Type B pancreatic cell (in vitro differentiated cells): ENCODE measurements at places on chromosomes 12 and 14. TPM values are rescaled to one million over a fixed set of nuclear protein-coding genes. Genes with fewer than 3 reads are reported as not detected.

GRCh38 chr12:42320796-42321195 lies 5.1 kb downstream of the ZCRB1 start:
- DNase-seq, result no peak

DNA sequence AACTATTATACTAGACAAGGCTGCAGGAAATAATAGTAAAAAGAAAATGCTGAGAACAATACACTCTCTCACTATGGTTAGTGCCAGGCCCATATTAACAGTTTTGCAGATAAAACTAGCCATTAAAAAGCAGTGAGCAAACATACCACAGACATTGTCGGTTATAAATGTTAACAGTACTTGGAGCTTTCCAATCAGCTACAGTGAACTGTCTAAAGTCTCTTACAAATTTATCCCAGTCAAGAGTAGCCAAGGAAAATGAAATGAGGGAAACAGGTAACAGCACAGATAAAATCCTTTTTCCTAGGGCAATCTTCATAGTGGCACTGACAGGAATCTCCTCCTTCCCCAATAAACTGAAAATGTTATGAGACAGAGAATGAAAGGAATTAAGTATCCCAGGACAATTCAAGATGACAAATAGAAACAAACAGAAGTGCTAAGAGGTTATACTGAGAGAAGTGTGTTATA lies 30.8 kb downstream of the PAWR start:
- DNase-seq, result no peak

DNA sequence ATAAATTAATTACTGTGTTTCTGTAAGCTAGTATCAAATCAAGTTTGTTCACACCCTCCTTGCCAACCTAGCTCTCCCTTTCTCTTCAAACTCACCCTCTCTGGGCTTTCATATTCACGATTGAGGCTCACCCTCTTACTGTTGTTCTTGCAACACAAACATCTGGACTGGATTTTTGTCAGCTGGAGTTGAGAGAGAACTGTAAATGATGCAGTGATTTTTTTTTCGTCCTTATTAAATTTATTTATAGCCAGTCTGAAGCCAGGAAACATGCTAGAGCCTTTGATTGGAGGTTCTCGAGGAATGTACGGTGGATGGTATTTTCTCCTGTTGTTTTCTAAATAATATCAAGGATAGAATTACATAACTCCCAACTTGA lies 485.1 kb downstream of the ZFP36L1 start:
- DNase-seq, result no peak

DNA sequence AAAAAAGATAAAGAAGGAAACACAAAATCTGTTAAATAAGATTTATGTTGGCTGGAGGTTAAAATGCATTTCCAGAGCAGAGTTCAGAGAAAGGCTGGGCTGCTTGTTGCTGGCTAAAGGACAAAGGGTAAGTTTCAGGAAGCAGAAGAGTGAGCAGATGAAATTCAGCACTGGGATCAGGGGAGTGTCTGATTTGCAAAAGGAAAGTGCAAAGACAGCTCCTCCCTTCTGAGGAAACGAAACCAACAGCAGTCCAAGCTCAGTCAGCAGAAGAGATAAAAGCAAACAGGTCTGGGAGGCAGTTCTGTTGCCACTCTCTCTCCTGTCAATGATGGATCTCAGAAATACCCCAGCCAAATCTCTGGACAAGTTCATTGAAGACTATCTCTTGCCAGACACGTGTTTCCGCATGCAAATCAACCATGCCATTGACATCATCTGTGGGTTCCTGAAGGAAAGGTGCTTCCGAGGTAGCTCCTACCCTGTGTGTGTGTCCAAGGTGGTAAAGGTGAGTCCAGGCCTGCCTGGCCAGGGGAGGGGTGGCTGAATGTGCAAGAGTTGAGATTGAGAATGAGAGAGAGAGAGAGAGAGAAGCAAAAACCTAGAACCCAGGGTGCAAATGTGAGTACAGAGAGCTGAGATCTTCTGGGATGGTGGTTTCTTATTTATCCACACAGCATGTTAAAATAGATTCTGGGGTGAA lies at the start of gene OAS1:
Gene OAS1, plus strand, starts transcription at position 251 of the 703 bp plus-strand sequence. Its CDS starts 78 bp downstream, at position 329.
- peak; percentile 45 for DNase-seq

DNA sequence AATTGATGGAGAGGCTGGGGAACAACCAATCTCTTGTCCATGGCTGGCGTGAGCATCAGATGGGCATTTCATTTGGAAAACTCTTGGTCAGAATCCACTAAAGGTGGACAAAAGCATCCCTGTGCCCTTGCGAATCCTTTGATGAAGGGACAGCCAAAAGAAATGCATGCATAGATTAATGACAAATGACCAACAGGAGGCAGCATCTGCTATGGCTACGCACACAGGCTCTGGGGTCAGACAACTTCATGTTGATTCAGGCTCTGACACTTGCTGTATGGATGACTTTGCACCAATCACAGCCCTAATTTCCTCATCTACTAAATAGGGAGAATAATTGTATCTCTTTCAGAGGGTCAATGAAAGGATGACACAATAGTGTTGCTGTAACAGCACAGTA lies 117.5 kb downstream of the ASCL4 start:
- DNase-seq, result no peak

DNA sequence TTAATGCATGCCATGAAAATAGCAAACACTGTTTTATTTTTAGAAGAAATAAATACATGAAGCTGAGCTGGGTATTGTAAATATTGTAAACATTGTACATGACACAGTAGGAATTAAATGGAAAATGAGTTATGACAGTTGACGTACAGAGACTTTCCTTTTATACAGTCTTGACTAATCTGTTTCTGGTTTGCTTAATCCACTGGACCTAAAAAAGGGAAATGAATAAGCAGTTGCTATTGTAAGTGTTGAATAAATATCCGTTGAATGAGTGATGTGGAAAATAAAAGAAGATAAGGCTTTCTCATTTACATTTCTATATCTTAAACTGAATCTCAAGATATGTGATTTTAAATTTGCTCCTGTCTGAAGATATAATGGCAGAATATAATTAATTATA lies 15.0 kb downstream of the PMCH start:
- no peak for DNase-seq

DNA sequence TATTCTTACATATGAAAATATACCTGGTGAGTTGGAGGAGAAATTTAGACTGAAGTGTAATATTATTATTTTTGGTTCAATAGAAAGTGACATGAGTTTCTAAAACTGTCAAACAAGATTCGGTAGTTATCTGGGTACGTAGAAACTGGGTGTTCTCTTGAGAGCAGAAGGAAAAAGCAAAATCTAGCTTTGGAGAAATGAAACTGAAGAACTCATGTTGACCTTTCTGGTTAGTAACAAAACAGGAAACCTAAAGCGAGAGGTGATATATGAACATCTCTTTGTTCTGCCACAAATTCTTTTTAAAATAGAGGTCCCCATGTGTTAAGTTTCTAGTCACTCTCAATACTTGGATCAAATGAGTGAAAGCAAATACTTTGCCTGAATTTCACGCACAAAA lies 401.7 kb downstream of the TRHDE start:
- no peak for DNase-seq

The NDRG2 gene
- total RNA-seq, result 150 and 214 TPM in 2 replicates

The IFI27L1 gene
- 15.6 and 36.8 TPM in 2 replicates for total RNA-seq

The AICDA gene
- 0.21 TPM in 1 of 2 replicates, not detected in the other for total RNA-seq
